CD4-positive, alpha-beta T cell treated with Interferon gamma for 1 hour (primary cell): ENCODE measurements at places on chromosomes 4 and X.

DNA sequence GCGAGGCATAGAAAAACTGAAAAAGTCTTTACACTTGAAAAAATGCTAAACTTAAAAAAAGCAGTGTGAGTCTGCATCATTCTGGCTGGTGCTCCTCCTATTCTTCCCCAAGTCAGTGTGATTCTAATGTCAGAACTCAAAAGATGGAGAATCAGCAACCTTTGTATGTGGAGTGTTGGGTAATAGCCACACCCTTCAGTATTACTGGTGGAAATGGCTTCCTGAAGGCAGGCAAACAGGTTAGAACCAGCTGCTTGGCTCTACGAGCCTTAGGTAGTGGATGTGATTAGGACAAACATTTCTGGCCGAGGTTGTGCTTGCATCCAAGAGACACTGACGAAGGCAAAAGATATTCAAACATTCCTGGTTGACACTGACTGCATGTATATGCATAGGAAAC is 353.4 kb upstream of the TACR3 start:
- no peak for DNase-seq

DNA sequence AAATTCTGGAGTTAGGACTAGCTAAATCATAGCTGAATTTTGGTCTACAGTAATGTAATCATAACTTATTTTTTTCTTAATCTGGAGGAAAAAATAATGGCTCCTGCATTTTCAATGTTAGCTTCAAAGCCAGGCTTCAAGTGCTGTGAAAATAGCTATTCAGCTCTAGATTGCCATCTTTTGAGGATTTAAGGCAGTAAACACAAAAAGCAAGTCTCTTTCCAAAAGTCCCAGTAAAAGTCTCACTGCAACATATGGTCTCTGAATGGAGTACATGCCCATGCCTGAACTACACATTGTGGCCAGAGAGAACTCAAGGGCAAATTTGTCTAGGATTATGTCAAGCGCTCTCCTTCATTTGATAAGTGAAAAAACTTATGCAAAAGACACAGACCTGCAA is 720.9 kb downstream of the FSTL5 start:
- DNase-seq, result no peak

- DNase-seq, result no peak
Measured at GRCh38 chrX:2548711-2549423, 48.1 kb upstream of the DHRSX start.

DNA sequence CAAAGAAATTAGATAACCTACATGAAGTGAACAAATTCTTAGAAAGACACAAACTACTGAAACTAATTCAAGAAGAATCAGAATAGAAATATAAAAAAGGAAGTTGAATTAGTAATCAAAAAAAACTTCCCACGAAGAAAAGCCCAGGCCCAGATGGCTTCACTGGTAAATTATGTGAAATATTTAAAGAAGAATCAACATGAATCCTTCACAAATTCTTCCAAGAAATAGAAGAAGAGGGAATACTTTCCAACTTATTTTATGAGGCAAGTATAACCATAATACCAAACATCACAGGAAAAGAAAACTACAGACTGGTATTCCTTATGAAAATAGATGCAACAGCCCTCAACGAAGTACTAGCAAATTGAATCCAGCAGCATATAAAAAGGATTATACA is 30.7 kb downstream of the MOSPD2 start:
- DNase-seq, result no peak

DNA sequence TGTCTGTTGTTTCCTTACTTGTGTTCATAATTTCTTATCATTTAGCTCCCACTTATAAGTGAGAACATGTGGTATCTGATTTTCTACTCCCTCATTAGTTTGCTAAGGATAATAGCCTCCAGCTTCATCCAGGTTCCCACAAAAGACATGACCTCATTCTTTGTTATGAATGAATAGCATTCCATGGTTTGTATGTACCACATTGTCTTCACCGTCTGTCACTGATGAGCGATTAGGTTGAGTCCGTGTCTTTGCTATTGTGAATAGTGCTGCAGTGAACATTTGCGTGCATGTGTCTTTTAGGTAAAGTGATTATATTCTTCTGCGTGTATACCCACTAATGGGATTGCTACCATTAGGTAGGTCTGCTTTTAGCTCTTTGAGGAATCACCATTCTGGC is 624.3 kb upstream of the EPHA5 start:
- DNase-seq, result no peak

DNA sequence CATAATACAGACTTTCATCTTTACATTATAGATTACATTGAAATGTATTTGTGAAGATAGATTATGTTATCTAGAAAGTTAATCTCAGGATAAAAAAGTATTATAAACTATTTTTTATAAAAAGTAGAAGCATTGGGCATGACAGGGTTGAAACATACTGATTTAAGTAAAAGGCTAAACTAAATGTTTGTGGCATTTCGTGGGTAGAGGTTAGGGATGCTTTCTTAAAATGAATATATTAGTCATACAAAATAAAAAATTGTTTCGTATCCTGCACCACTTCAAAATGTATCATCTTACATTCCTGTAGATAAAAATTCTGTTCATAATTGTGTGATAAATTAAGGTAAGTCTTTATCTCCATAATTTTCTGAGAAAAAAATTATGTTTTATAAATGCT is 603.6 kb downstream of the SPRY1 start:
- no peak for DNase-seq

- DNase-seq, result no peak
Measured at GRCh38 chr4:78337244-78338020, 214.1 kb upstream of the ANXA3 start.

GRCh38 chr4:40916218-40916555 is 166.4 kb downstream of the NSUN7 start:
- DNase-seq, result no peak

GRCh38 chr4:152478461-152479237 is 57.2 kb downstream of the FBXW7 start:
- no peak for DNase-seq
